Spinal cord (tissue), 10 donors: ENCODE measurements at places on chromosomes 5 and 9. TPM values are rescaled to one million over a fixed set of nuclear protein-coding genes. Genes with fewer than 3 reads are reported as not detected.

KCTD16 gene
- polyA plus RNA-seq: 5.1 TPM

SAXO1 gene
- polyA plus RNA-seq: 0.08 TPM

SPINK4 gene
- polyA plus RNA-seq: not detected

STPG3 gene
- polyA plus RNA-seq: 0.68 TPM

NTNG2 gene
- polyA plus RNA-seq: 12.5 TPM

NINJ1 gene
- polyA plus RNA-seq: 54.2 TPM

SURF2 gene
- 36.9 TPM for polyA plus RNA-seq

DNA sequence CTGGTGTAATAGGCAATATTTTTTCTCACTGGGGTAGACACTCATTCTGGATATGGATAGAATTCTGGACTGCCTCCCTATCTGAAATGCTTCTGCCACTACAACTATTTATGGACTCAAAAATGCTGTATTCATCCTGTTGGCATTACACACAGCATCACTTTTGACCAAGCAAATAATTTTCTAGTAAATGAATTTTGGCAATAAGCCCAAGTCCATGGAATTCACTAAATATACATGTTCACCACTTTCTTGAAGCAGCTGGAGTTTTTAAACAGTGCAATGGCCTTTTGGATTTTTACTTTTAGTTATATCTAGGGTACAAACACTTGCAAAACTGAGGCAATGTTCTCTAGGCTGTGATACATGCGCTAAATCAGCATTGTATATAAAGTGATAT is 724.9 kb upstream of the EDIL3 start:
- no peak for DNase-seq

- no peak for DNase-seq
These were observed 1215.9 kb downstream of the EFNA5 start for GRCh38 chr5:106454651-106455415.

GRCh38 chr9:105255421-105255820 is 11.0 kb downstream of the SLC44A1 start:
- no peak for DNase-seq

- no peak for DNase-seq
These were observed 19.5 kb downstream of the RALGDS start for GRCh38 chr9:133101356-133102189.

DNA sequence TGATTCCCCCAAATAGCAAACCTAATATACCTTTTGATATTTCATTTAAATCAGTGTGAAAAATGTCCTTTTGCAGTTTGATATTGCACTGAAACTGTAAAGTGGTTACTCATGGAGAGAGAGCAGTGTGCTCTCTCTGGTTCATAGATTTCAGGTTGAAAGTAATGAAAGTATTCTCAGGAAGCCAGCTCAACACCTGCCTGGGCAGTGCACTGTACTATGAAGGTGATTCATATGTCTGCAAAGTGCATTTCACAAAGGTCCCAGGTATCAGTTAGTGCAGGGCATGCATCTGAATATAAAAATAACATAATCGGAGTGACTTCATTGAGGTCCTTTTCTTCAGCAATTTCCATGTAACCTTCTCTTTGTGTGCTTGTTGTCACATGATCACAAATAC is 274.3 kb downstream of the CDH18 start:
- no peak for DNase-seq

GRCh38 chr9:19650312-19650711 is 138.5 kb downstream of the SLC24A2 start:
- no peak for DNase-seq

DNA sequence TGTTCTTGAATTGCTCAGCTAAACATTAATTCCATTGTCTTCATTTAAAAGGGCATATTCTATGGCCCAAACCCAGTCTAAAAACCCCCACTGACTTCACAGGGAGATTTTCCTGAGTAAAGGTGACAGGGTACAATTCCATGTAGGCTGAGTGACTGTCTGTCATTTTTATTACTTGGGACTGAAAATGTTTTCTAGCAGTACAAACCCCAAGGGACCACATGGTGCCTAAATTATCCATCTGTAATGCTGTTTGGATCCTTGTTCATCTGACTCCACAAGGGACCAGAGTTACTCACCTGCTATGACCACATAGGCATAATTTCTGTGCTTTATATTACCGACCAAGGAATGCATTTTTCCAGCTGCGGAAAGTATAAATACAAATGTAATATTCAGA is 349.1 kb downstream of the ZNF608 start:
- no peak for DNase-seq

- no peak for DNase-seq
These were observed 197.6 kb downstream of the DRD1 start for GRCh38 chr5:175246242-175246888.

DNA sequence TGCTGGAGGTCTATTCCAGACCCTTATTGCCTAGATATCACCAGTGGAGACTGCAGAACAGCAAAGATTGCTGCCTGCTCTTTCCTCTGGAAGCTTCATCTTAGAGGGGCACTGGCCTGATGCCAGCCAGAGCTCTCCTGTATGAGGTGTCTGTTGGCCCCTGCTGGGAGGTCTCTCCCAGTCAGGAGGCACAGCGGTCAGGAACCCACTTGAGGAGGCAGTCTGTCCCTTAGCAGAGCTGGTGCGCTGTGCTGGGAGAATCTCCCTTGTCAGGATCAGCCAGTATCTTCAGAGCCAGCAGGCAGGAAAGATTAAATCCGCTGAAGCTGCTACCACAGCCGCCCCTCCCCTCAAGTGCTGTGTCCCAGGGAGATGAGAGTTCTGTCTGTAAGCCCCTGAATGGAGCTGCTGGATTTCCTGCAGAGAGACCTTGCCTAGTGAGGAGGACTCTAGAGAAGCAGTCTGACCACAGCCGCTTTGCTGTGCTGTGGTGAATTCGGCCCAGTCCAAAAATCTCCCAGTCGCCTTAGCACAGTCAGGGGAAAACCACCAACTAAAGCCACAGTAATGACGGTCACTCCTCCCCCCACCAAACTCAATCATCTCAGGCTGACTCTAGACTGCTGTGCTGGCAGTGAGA is 124.1 kb downstream of the JAKMIP2 start:
- no peak for DNase-seq

- DNase-seq: no peak
These were observed 1696.5 kb downstream of the MAT2B start for GRCh38 chr5:165201771-165202518.

DNA sequence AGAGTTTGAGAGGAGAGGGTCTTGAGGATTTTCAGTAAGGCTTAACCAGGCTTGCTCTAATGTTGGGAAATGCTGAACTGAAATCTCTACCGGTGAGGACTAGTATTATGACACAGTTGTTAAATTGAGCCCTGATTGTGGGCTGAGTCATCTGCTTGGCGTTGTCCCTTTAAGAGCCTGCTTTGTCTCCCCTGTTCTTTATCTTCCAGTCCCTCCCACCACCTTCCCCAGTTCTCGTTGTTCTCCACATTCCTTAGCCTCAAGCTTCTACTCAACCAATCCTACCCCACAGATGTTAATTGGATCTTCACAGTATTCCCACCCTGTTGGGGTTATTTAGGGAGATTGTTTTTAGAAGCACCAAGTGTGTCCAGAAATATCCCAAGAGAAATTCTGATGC is 57.6 kb downstream of the ANKRD55 start:
- DNase-seq: no peak

GRCh38 chr9:98807070-98807813 is at the start of gene GALNT12:
Gene GALNT12, plus strand, starts transcription at chr9:98807670. Its CDS starts 29 bp downstream, at chr9:98807699.
- no peak for DNase-seq

GRCh38 chr5:152140347-152140746 is 215.7 kb upstream of the GLRA1 start:
- DNase-seq: no peak

GRCh38 chr9:135268981-135269380 is 181.5 kb downstream of the OLFM1 start:
- no peak for DNase-seq

DNA sequence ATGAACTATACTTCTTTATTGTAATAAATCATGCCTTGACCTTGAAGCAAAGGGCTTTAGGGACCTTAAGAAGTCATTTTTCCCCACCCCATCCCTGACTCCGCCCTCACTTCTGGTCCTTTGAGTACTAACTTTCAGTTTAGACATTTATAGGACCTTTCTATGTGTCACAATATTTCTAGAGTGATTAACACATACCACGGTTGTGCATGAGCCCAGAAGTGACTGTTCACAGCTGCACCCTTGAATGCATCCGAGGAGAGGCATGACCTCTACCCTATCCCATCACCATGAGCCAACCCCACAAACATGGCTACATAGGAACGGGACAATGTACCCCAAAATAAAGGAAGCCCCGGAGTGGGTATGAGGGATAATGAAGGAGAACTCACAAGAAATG is 160.3 kb downstream of the HSD17B3 start:
- DNase-seq: no peak

GRCh38 chr5:32709750-32710549 is 1.2 kb upstream of the NPR3 start:
- DNase-seq: no peak

GRCh38 chr9:129575818-129576217 is 45.1 kb downstream of the C9orf50 start:
- no peak for DNase-seq

GRCh38 chr5:43335681-43336080 is 22.5 kb upstream of the HMGCS1 start:
- DNase-seq: no peak

GRCh38 chr5:140480310-140481014 is 67.0 kb upstream of the EIF4EBP3 start:
- no peak for DNase-seq

- no peak for DNase-seq
These were observed 289.6 kb downstream of the MED10 start for GRCh38 chr5:6088706-6089105.

DNA sequence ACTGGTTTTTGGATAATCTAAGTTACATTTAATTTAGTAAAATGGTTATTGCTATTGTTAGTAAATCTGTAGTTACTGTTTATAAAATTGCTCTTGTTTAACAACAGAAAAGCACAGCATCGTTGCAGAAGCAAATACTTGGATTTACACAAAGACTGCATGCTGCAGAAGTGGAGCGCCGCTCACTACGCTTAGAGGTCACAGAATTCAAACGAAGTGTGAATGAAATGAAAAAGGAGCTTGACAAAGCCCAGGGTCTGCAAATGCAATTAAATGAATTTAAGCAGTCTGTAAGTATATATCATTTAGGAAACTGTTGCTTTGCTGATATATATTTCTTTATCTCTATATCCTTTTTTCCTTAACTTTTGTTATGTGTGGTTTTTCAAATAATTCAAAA is 226.0 kb downstream of the CCDC171 start:
- DNase-seq: no peak

DNA sequence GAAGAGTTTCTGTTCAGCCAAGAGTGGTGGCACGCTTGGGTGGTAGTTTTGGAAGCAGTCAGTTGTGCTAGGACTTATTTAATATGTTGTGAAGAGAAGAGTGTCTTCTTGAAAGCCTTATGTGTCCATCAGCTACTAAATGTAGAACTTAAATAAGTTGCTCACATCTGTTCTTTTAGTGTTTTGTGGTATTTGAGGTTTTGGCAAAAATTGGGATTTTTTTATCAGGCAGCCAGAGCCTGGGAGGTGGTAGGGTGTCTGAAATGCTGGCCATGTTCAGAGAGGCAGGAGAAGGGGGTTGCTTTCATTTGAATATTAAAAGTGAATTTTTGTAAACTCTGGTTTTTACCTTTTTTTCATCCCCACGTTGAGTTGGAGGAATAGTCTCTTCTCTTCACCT is 24.2 kb upstream of the ZBTB34 start:
- no peak for DNase-seq

DNA sequence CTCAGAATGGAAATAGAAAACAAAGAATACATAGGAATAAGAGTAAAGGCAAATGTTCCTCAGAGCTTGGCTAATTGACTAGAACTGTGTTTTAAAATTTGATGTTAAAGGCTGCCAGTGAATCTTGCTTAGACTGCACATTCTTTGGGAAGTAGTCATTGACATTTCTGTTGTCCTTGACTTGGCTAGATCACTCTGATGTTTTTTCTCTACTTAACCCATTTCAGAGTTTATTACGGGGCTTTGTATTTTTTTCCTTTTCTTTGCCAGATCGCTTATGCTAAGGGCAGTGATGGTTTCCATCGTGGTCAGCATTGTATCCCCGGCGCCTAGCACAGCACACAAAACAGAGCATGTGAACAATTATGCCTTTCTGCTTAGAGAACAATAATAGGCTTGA is 1126.7 kb upstream of the CDH9 start:
- DNase-seq: no peak

DNA sequence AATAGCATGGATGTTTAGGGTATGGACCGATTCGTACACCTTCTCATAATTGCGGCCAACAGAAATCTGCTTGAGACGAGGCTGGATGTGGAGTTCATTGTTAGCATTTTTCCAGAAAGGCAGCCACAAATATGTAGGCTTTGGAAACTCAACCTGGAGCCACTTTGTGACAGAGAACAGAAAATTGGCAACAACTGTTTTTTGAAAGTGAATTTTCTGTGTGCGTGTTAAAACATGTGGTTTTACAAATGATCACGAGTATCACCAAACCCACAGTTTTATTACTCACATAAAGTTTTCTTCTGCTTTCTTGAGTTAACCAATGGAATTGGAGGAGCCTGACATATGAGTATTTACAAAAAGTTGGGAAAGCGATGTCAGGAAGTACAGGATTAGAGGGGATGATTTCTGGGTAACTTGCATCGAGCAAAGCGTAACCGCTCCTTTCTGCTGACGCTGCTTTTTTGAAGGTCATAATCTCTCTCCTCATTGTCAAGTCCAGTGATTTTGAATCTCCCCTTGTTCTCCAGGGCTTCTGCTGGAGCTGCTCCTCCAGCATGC is 138.5 kb upstream of the TAF11L2 start:
- no peak for DNase-seq

GRCh38 chr5:80780761-80781285 is 126.0 kb upstream of the DHFR start:
- DNase-seq: no peak

GRCh38 chr5:76303921-76304320 is 99.2 kb upstream of the IQGAP2 start:
- DNase-seq: no peak

- no peak for DNase-seq
These were observed 56.0 kb downstream of the GABBR2 start for GRCh38 chr9:98652741-98653140.

- DNase-seq: no peak
These were observed 33.9 kb downstream of the ZFR start for GRCh38 chr5:32410630-32411029.

GRCh38 chr9:124758061-124758460 is 13.1 kb downstream of the NR6A1 start:
- DNase-seq: no peak

GRCh38 chr9:79193501-79194223 is 378.1 kb upstream of the TLE4 start:
- DNase-seq: peak; percentile 49

- no peak for DNase-seq
These were observed 24.0 kb downstream of the ABL1 start for GRCh38 chr9:130858739-130859705.

- no peak for DNase-seq
These were observed 164.8 kb upstream of the OTULINL start for GRCh38 chr5:14416621-14417275.

DNA sequence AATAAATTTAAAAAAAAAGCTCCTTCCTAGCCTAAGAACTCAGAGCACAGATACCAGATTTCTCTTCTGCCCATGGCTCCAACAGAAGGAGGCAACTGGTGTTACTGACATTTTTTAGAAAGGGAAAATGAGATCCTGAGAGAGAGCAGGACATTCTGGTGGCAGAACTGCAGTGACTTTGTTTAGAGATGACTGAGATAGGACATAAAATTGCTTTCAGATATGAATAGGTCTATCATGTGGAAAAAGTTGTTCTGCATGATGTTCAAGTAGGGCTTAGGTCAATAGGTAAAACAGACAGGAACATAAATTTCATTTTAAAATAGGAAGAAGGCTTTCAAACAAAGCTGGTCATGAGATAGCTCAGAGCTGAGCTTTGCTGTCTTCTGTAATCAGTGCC is 49.6 kb downstream of the NIPAL4 start:
- no peak for DNase-seq

GRCh38 chr5:56142614-56143372 is 90.3 kb downstream of the ANKRD55 start:
- DNase-seq: no peak
